ENCODE measurements at places on chromosomes 4 and X.

- no peak for DNase-seq
These were observed 16.0 kb downstream of the TXK start for GRCh38 chr4:48118081-48118480.

GRCh38 chr4:155819066-155819465 is 47.0 kb downstream of the ASIC5 start:
- DNase-seq: no peak

DNA sequence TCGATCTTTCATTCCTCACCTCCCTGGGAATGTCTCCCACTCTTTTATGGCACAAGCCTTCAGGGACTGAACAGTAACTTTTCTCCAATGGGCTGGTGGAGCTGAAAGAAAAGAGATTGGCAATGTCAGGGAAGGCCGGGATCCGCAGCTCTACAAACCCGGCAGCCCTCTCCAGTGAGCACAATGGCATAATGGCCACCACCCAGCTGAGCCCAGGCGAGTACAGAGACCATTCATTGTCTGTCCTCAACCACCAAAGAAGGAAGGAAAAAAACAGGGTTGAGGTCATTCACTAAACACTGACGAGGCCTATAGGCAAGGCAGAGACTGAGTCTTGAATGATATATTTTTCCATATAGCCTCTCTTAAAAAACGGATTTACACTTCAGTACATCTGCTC is 3.6 kb downstream of the GEMIN8 start:
- DNase-seq: no peak

- DNase-seq: no peak
These were observed 198.2 kb upstream of the PSAPL1 start for GRCh38 chr4:7632971-7633370.

GRCh38 chrX:124231451-124231759 is 101.1 kb upstream of the TEX13D start:
- no peak for DNase-seq

- no peak for DNase-seq
These were observed 93.1 kb upstream of the TEX13A start for GRCh38 chrX:105313596-105313995.

DNA sequence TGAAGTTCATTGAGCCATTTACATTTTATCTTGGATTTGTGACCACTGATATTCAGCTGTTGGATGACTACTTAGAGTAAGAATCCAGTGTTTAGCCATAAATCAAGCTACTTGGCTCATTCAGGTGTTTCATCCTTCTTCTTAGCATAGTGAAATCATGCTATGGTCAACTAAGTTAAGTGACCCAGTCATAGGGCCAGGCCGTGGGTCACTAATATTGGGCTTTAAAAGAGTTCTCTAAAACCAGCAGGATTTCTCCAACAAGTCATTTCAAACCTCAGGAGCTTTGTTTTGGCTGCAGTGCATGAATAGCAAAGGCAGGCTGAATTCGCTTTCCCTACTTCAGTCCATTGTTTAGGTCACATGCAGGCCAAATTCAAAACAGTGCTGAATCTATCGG is 181.0 kb downstream of the MAML3 start:
- no peak for DNase-seq

- DNase-seq: peak; percentile 48
These were observed 6.7 kb downstream of the APOO start for GRCh38 chrX:23901060-23901459.

DNA sequence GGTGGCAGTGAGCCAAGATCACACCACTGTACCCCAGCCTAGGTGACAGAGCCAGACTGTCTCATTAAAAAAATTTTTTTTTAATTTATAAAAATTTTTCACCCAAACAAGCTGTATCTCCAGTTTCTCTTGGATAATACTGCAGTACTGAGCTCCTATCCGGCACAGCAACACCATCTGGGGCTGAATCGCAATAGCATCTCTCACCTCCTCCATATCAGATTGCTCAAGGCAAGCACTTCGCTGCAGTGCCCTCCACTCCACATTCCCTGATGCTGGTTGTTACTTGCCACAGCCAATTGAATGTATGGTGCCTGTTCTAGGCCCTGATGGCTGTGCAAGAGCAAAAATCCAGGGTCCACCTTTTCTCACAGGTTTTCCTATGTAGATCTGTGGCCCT is 69.3 kb upstream of the FAM241A start:
- no peak for DNase-seq

- DNase-seq: peak; percentile 47
These were observed at the start of gene SPP1 for GRCh38 chr4:87975466-87975865. Gene SPP1, plus strand, starts transcription at chr4:87975714. Its CDS starts 1,182 bp downstream, at chr4:87976896.

- no peak for DNase-seq
These were observed 101.4 kb upstream of the PDE5A start for GRCh38 chr4:119729835-119730670.

DNA sequence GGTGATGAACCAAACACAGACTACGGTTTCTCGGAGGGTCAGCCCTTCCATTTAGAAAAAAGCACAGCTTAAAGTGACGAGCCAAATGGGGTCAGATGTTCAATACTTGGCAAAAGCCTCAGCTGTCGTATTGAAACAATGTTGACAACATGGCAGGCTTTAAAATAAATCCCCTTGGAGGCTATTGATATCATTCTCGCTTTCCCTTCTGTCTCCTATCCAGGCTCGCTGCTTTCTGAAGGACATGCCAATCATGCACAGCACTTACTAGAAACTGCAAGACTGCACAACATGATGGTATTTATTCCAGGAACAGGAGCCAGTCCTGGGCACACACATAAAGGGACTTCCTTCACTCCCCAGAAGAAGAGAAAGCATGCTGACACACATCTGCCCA is 137.9 kb downstream of the SLC7A11 start:
- no peak for DNase-seq

DNA sequence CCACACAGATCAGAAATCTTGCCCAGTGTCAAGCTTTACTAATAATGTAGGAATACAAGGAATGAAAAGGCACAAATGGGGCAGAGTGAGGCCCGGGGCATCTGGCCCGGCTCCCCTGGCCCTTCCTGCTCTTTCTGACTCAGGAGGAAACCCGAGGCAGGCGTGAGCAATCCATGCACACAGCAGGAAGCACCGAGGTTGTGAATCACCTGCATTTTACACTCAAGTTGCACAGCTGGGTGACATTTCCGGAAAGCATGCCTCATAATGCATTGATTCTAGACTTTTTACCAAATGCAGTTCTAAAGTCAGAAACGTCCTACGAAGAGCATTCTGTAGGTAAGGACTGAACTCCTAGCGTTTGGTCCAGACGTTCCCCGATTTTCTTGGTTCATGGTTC is 38.9 kb downstream of the PRIMPOL start:
- DNase-seq: no peak

GRCh38 chr4:118177126-118177525 is 142.8 kb downstream of the NDST3 start:
- no peak for DNase-seq

DNA sequence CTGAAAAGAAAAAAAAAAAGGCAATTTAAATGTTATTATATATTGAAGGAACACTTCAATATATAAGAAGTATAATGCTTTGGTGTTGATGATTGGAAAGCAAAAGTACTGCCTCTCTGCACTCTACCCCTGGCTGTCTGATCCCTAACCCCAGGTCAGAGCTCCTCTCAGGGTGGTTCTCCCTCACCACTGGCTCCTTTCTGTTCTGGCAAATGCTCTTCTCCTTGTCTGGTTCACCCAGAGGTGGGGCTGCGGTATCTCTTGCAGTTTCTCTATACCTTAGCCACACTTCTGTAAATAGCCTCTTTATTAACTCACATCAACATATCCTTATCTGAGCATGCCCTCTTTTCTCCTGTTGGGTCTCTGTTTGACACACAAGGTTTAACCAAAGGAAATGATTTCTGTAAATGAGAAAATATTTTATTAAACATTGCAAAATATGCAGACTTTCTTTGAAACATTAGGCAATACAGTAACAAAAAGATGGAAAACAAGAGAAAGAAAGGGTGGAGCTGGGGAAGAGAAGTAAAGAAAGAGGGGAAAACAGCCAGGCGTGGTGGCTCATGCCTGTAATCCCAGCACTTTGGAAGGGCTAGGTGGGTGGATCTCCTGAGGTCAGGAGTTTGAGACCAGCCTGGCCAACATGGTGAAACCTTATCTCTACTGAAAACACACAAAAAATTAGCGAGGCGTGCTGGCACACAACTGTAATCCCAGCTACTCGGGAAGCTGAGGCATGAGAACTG is 45.7 kb downstream of the ING2 start:
- no peak for DNase-seq

DNA sequence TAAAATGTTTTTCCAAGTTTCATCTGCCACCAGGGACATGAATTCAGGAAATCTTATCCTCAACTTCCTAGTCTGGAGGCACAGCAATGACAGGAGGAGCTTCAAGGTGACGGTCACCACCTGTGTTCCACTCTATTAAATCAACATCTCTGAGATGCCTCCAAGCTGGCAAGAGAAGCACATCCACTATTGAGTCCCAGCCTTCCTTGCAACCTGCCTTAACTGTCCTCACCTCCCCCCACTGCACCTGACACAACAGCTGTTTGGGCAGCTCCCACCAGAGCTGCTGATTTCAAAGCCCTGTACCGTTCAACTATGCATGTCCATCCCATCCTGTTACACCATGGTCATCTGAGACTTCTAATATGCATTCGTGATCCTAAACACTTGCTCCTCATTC is 123.4 kb downstream of the COL25A1 start:
- no peak for DNase-seq

DNA sequence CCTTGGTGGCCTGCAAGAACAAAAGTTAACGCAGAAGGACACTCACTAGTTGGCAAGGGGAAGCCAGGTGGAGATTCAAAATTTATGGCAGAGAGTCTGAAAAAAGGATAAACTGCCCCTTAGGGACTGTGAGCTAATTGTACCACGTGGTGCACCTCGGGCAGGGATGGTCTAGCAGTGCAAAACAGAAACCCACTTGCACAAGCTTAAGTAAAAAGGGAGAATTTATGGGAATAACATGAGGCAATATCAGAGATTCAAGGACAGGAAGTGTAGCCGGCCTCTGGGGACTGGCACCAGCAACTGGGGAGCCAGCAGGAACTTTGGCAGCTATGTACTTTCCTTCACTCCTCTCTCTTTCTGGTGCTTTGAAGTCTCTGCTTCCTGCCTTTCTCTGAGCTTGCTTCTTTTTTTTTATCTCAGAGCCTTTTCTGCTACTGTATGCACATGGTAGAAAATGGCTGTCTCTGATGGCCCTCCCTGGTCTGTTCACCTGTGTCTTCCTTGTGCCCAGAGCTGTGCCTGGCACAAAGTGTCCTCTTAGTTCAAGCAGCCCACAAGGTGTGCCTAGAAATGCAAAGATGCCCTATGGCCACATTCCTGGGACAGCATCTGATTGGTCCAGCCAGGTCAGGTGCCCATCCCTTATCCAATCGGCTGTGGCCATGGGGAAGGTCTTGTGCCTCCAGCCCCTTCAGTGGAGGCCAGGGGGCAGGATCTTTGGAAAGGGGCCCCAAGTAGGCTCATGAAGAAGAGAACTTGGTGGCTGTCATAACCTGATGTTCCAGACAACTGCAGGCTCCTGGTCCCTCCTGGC is 114.8 kb upstream of the ATP6AP2 start:
- DNase-seq: no peak

DNA sequence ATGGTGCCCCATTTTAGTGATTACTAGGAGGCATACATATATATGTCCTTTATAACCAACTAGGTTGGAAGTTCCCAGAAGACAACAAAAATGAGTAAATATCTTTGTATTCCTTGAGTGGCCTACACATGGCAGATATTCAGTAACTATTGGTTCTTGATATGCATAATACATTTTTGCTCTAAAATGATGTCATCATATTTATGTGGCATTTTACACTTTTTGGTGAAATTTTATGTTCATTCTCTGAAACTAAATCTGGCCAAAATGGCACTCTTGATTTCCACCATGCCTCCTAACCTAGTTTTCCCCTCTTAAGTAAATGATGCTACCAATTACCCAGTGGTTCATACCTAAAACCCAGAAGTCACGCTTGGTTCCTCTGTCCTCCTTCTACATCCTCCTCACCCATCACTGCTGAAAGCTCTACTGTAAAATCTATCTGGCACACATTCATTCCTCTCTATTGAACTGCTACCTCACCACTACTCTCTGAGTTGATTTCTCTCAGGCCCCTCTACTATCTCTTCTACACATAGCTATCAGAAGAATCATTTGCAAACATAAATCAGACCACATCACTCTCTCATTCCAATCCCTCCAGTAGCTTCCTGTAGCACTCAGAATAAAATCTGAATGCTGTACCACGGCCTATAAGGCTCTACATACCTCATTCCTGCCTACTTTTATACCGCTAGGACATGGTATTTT is 13.4 kb downstream of the SLC10A7 start:
- no peak for DNase-seq

- no peak for DNase-seq
These were observed 18.4 kb downstream of the HMX1 start for GRCh38 chr4:8853249-8853648.

DNA sequence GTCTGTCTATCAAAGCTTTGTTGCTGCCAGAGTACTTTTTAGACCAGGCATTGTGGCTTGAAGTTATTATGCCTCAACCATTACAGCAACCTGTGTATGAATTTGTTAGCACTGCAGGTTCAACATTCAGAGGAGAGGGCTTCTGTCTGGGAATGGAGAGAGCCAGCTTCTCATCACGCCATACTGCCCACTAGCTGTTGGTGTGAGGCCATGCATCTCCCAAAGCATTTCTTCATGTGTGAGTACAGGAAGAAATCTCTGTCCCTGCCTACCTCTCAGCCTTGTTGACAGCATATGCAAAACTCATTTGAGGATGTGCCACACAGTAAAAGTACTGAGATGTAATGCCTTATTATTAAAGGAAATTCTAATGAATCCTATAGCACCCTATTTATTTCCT is 76.9 kb upstream of the PPARGC1A start:
- no peak for DNase-seq

DNA sequence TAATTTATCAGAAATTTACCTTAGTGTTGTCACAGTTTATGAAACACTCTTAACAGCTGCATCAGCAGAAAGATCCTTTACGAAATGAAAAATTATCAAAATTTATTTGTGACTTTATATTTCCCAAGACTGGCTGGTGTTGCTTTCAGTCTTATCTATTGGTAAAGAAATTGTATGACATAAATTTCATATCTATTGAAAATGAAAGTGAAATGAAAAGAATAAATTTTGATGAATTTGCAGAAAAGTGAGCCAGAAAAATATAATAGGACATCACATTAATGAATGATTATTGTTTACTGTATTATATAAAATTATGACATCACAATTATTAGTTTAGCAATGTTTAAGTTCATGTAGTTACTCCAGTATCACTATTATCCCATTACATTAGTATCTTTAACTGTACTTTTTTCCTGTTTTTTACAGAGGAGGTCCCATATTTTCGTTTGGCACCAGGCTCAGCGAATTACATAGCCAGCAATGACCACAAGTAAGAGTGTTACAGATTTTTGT is 13.2 kb upstream of the TMEM165 start:
- DNase-seq: no peak

GRCh38 chr4:150007512-150007911 is 70.7 kb upstream of the DCLK2 start:
- no peak for DNase-seq

DNA sequence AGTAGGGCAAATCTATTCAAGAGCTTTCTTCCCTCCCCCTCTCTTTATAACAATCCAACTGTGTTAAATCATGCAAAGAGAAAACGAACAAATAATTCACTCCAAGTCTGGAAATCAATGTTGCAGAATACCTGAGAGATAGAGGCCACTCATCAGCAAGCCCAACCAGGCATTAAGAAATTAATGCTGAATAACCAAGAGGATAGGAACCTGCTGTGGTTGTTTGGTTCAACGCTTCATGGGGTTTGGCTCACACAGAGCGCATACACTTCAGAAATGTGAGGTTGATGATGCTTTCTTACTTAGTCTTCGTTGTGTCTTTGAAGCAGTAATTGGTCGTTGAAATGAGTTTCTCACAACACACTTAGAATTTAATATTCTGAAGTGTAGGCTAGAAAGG is 1540.0 kb upstream of the PABPC4L start:
- no peak for DNase-seq

GRCh38 chr4:127238956-127239475 is 393.7 kb upstream of the INTU start:
- DNase-seq: no peak
